ENCODE measurements at places on chromosomes 16 and 17.
A peak's percentile ranks its signal among the peaks of the same experiment; 100 is the strongest.

- no peak for DNase-seq
Observed at GRCh38 chr17:77914385-77915254, 43.9 kb upstream of the TNRC6C start.

DNA sequence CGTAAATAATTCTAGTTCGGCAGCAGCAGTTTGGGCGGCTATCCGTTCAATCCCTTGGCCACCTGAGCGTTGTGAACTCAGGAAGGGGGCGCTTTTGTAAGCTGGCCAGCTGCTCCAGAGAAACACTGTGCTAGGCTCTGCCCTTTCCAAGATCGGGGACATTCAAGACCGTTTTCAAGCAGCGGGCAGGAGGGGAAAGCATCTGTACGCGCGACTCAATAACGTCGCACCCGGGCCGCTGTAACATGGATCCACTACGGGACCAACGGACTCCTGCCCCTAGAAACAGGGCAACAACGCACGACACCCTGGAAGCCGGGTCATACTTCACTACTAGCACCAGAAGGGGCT lies 463 bp downstream of the TOP2A start:
- DNase-seq, result no peak

GRCh38 chr17:48055531-48056245 lies 7.5 kb downstream of the NFE2L1 start:
- DNase-seq, result no peak

- no peak for DNase-seq
Observed at GRCh38 chr17:31536451-31536850, 145.0 kb downstream of the RAB11FIP4 start.

GRCh38 chr17:4574448-4575045 lies 9.8 kb upstream of the SMTNL2 start:
- no peak for DNase-seq

- DNase-seq, result no peak
Observed at GRCh38 chr16:8788578-8789172, 8.8 kb downstream of the TMEM186 start.

- DNase-seq, result no peak
Observed at GRCh38 chr17:17377071-17377967, 74.1 kb downstream of the NT5M start.

DNA sequence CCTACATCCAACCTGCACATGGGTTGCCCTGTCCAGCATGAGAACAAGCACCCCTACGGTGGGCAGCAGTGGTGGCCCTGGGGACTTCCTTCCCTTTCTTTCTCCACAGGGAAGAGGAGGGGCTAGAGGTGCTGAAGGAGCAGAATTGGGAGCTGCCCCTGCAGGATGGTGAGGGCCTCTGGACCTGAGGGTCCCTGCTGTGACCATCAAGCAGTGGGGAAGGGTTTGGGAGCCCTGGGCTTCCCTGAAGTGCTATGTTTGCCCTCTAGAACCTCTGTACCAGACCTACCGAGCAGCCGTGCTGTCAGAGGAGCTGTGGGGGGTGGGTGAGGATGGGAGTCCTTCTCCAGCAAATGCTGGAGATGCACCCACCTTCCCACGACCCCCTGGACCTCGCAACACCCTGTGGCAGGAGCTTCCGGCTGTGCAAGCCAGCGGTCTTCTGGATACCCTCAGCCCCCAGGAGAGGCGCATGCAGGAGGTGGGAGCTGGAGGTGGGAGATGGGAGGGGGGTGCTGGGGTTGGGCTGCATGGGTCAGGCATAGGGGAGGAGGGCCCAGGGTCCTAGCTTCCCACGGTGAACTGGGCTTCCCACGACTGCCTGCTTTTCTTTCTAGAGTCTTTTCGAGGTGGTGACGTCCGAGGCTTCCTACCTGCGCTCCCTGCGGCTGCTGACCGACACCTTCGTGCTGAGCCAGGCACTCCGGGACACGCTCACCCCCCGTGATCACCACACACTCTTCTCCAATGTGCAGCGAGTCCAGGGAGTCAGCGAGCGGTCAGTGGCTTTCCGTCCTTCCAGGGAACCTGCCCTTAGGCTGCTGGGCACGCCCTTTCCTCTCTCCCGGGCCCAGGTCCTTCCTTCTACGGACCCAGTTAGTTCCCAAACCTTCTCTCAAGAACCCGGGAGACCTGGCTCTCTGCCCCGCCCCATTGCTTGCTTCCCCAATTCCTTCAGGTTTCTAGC lies 5.0 kb downstream of the ARHGEF15 start:
- no peak for DNase-seq

DNA sequence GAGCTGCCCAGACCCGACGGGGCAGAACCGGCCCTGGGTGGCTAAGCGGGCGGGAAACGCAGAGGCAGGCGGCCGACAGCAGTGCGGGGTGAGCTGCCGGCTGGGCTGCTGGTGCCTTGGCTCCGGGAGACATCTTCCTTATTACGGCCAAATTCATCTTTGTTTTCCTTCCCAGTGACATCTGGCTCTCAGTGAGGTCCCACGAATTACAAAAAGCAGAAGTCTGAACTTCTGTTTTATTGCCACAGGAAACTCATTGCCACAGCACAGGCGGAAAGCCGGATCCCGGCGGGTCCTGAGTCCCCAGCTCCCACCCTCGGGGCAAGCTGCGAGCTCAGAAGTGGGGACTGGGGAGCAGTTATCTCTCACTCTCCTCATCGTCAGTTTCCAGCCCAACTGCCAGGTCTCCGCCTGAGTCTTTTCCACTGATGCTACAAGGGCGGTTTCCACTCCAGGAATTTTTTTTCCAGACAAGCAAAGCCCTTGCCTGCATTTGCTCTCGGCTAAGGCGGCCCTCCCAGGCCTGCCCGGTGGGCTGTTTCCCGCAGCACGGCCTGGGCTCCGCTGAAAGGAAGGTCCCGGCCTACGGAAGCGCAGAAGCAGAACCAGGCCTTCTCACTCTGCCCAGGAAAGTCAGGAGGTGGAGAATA lies 40.3 kb downstream of the CBFA2T3 start:
- DNase-seq, result no peak

- DNase-seq, result no peak
Observed at GRCh38 chr16:79788949-79789348, 188.4 kb upstream of the MAF start.

GRCh38 chr17:3894911-3895343 lies 2.1 kb upstream of the CAMKK1 start:
- no peak for DNase-seq

GRCh38 chr17:7034955-7035590 lies 742 bp upstream of the SLC16A13 start:
- DNase-seq, result no peak

GRCh38 chr16:85158743-85159178 lies 46.5 kb upstream of the CIBAR2 start:
- no peak for DNase-seq

DNA sequence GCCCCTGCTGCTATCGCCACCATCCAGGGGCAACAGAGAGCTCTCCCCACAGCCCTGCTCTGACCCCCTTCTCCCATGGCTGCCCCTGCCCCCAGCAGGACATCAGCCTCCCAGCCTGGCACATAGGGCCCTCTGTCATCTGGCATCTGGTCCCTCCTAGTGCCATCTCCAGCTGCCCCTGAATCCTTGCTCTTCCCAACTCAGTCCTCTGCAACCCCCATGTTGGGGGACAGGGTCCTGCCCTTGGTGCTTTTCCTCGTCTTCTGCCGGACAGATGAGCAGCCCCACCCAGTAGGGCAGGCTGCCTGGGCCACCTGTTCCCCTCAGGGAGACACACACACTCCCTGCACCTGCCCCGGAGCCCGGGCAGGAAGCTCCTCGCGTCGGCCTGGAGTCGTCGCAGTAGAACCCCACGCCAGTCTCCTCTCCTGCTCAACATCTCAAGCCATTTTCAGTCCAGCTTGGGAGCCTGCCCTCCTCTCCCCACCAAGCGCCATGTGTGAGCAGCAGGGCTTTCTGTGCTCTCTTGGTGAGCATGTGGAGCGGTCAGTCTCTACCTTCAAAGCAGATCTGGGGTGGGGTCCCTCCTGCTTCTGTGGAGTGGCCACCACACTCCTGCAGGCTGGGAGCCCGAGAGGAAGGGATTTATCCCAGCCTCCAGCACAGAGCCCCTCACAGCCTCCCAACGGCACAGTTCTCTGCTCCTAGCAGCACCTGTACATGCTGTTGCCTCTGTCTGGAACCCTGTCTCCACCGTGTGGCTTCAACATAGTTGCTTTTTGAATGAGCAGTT lies 28.2 kb downstream of the TNFRSF13B start:
- no peak for DNase-seq

DNA sequence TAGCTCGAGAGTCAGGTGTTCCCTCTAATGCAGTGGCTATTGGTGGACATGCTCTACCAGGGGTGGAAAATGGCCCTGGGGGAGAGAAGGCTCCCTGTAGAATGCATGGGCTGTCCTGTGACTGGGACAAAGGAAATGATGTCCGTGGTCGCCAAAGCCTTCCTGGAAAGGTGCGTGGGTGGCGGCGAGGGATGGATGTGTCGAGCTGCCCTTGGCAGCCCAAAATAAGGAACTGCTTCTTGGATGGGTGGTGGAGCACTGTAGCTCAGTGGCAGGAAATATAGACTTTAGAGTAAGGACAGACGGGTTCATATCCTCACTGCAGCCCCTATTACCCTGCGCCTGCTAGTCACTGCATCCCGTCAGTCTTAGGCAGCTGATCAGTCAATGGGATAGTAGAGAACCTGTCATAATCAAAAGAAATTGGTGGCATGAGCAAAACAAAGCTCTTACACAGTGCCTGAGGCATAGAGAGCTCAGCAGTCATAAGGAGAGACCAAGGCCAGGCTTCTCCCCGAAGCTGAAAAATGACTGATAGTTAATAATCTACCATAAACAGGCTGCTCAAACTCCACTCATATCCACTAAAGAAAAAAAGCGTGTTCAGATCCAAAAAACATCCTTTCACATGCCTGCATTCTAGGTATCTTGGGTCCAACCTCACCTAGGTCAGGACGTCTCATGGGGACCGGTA lies 123.5 kb upstream of the PLCG2 start:
- no peak for DNase-seq

- peak; percentile 60 for DNase-seq
Observed at GRCh38 chr16:84952335-84953189, 58.8 kb downstream of the ZDHHC7 start.

GRCh38 chr17:77127735-77128361 lies 12.9 kb upstream of the SEC14L1 start:
- peak; percentile 58 for DNase-seq

- no peak for DNase-seq
Observed at GRCh38 chr16:86393907-86394626, 116.3 kb upstream of the FOXF1 start.

DNA sequence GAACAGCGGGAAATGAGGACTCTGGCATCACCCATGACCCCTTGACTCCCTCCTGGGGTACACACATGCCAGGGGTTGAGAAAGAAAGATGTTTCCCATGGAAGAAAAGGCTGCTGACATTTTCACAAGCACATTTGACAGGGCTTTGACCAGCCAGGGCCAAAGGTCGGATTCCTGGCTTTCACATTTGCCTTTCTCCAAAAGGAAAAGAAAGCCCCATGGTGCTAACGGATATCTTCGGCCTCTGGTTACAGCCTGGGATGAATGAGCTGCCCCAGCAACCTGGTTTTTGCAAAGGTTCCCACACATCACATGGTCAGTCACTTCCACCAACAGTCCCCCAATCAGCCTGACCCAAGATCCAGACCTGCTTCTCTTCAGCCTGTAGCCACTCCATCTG lies 478.2 kb upstream of the CDH11 start:
- DNase-seq, result no peak

DNA sequence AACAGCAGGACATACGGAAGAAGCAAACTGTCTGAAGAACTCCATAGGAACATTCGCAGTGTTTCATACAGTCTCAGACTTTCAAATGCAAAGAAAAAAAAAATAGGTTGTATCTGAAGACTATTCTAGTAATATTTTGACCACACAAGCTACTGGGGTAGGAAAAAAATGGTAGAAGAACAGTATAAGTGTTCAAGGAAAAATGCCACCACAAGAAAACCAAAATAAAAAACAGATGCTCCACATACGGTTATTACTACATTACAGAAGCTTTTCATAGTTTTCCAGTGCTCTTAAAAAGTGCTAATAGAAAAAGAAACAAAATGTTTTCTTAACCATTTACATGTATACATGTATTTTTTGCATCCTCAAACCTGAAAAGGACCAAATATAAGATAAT lies 3.7 kb downstream of the NCOR1 start:
- no peak for DNase-seq

GRCh38 chr16:35180970-35181369 lies 1721.6 kb downstream of the TP53TG3F start:
- no peak for DNase-seq

- no peak for DNase-seq
Observed at GRCh38 chr16:75572864-75573542, 6.8 kb downstream of the GABARAPL2 start.

GRCh38 chr17:82846061-82846691 lies 6.4 kb upstream of the ZNF750 start:
- DNase-seq, result no peak

- DNase-seq, result no peak
Observed at GRCh38 chr17:17177176-17177575, 29.0 kb downstream of the PLD6 start.

DNA sequence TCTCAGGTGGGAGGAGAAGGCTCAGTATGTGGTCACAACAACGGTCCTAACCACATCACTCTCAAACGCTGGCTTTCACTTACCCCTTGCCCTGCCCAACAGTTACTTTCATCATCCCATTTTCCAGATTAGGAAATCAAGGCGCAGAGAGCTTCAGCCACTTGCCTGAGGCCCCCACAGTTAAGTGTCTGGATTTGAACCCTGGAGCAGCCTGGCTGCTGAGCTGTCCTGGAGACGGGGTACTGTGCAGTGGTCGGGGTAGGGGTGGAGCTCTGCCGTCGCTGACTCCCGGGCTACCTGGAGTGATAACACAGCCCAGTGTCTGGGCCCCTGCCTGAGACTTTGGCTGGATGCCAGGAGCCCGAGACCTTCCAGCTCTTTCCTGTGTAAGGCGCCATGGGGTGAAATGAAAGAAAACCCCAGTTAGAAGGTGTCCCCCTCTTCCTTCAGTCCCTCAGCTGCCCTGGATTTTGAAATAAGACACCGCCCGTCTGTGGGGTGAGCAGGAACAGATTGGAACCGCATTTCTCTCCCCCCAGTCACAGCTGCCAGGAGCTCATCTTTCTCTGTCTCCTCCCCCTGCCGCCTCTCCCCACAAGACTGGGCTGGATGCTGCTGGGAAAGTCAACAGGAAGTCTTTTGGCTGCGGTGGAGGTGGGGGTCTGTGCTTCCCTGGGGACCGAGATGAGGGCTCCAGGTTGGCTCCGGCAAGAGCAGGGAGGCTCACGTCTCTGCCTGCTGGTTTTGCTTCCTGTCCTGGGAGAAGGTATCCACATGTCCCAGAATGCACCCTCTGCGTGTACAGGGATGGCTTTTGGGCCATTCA lies 280.2 kb downstream of the SEC14L1 start:
- DNase-seq, result no peak

- no peak for DNase-seq
Observed at GRCh38 chr17:46800573-46800972, 17.9 kb downstream of the WNT3 start.

DNA sequence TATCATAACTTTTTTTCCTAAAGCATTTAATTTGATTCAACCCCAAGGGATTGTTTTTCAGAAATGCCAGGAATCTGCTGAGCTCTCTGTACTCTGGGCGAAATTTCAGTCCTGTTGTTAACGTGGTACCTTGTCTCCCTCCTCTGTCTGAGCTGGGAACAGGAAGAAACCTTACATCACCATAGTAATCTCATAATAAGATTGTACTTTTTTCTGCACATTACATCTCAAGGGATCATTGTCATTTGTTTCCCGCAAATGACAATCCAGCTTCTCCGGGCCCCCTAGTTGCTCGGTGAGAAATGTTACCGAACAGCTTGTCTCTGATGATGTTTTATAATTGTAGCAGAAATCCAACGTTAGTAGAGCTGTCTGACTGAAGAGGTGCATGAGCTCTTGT lies 152.7 kb upstream of the ERCC4 start:
- DNase-seq, result no peak

Measured in activated T-cell treated with anti-CD3 and anti-CD28 coated beads for 4 hours (primary cell).